Caco-2 (cell line): ENCODE measurements at places on chromosomes 7 and 10.

- DNase-seq, result peak; percentile 67
- H3K36me3 ChIP-seq, result no peaks in the 10 kb centered on the region
- peaks cover 14% of the 10 kb centered on the region for H3K4me1 ChIP-seq
Observed at GRCh38 chr7:84194484-84195271, at the start of gene SEMA3A. Gene SEMA3A (minus strand): TSS chr7:84194789. CDS start chr7:84194586, 203 bp downstream.

- no peaks in the 10 kb centered on the region for H3K36me3 ChIP-seq
- H3K27me3 ChIP-seq, result no peaks in the 10 kb centered on the region
- DNase-seq, result no peak
- H3K4me1 ChIP-seq, result no peaks in the 10 kb centered on the region
- no peak overlapping the region for H3K4me3 ChIP-seq
Observed at GRCh38 chr10:63008491-63008890, 124.6 kb upstream of the NRBF2 start.

DNA sequence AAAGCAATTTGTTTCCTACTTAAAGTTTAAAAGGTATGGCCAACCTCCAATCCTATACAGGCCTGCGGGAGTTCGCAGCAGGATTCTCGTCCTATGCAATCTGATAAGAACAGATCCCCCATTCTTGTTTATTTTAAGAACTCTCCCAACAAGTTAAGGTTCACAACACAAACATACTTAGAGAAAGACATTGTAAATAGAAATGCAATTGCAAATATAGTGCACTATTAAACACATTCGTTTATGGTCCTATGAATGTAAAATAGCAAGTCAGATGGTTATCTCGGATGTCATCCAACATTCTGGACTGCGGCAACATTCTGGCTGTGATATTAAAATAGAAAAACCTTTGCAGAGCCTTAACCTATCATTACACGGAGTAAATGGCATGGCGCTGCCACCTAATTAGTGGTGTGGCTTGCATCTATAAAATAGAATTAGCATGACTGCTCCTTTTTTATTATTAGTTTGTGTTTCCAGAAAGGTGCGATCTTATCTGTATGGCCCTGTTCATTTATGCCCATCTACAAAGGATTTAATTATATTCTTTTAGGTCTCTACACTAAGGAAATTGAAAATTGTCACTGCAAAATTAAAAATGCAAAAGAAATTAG is 37.0 kb downstream of the BEND7 start:
- no peak overlapping the region for H3K4me3 ChIP-seq
- H3K4me1 ChIP-seq, result no peaks in the 10 kb centered on the region

GRCh38 chr10:86163522-86164173 is 202.9 kb downstream of the GRID1 start:
- no peaks in the 10 kb centered on the region for H3K27me3 ChIP-seq
- no peaks in the 10 kb centered on the region for H3K36me3 ChIP-seq
- H3K27ac ChIP-seq, result no peak overlapping the region
- peaks cover 15% of the 10 kb centered on the region for H3K4me1 ChIP-seq

GRCh38 chr10:86141896-86142295 is 224.7 kb downstream of the GRID1 start:
- H3K4me3 ChIP-seq, result no peak overlapping the region
- DNase-seq, result no peak
- no peaks in the 10 kb centered on the region for H3K36me3 ChIP-seq
- no peak overlapping the region for H3K27ac ChIP-seq
- no peaks in the 10 kb centered on the region for H3K4me1 ChIP-seq

DNA sequence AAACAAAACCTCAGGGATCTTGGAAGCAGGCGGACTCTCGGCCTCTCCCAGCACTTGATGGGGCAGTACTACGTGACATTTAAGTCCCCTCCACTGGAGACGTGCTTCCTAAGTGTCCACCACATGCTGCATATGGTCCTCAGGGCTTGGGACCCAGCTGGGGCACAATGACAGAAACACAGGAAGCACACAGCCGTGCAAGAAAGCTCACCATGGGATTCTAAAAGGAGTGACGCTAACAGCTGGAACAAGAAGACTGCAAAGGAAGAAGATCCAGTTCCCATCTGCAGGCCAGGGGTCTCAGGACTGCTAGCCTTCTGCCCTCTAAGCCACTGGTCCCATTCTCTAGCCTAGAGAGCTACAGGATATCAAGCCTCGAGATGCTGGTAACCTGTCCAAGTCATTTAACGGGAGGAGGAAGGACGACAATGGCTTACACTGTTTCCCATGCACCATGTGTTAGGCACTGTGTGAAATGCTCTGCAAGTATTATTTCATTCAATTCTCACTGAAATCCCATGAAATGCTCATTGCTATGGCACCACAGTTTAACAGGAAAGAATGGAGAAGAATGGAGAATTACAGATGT is 61.1 kb downstream of the KCNMA1 start:
- no peaks in the 10 kb centered on the region for H3K36me3 ChIP-seq
- no peak overlapping the region for H3K27ac ChIP-seq
- no peak for DNase-seq
- H3K4me3 ChIP-seq, result no peak overlapping the region
- no peaks in the 10 kb centered on the region for H3K27me3 ChIP-seq
- peaks cover 7% of the 10 kb centered on the region; the same call in 1 of the 2 replicates for H3K4me1 ChIP-seq

GRCh38 chr7:3955751-3956696 is 655.0 kb downstream of the SDK1 start:
- no peak overlapping the region for H3K4me3 ChIP-seq
- no peaks in the 10 kb centered on the region for H3K4me1 ChIP-seq
- DNase-seq, result no peak
- no peaks in the 10 kb centered on the region for H3K27me3 ChIP-seq
